PC-3 (cell line): ENCODE measurements at places on chromosomes 1 and 21.

DNA sequence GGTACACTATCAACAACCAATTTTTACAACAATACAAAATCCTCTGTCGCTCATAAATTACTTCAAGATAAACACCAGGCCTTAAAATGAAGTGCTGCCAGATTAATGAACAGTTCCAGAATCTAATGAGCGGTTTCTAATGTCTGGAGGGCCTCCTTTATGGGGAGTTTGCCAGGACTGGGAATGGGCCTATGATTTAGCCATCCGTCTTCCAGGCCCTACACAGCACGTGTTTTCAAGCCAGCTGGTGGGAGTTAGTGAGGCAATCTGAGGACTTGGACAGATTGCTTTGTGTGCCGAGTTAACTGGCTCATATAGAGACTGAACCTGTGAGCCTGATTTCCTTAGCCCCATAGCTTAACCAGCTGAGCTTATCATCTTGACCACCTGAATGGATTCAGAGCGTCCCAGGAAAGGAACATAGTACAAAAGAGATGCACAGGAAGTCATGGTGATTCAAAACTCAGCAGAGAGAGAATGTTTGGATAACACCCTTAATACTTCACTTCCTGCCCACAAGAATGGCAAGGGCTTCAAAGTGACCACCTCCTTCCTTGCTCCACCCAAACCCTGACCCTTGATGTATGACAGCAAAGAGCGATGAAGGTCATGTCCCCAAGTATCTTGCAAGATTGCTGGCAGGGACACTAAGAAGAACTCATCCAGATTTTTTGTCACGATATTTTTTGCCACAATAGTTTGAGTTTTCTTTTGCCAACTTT is 143.5 kb downstream of the SLC30A10 start:
- DNase-seq: no peak

GRCh38 chr1:10830961-10831668 is 34.7 kb upstream of the CASZ1 start:
- DNase-seq: no peak

GRCh38 chr1:179817789-179818188 is 59.8 kb downstream of the TOR1AIP2 start:
- no peak for DNase-seq

- DNase-seq: no peak
Measured at GRCh38 chr21:37424396-37424795, 57.8 kb downstream of the DYRK1A start.

DNA sequence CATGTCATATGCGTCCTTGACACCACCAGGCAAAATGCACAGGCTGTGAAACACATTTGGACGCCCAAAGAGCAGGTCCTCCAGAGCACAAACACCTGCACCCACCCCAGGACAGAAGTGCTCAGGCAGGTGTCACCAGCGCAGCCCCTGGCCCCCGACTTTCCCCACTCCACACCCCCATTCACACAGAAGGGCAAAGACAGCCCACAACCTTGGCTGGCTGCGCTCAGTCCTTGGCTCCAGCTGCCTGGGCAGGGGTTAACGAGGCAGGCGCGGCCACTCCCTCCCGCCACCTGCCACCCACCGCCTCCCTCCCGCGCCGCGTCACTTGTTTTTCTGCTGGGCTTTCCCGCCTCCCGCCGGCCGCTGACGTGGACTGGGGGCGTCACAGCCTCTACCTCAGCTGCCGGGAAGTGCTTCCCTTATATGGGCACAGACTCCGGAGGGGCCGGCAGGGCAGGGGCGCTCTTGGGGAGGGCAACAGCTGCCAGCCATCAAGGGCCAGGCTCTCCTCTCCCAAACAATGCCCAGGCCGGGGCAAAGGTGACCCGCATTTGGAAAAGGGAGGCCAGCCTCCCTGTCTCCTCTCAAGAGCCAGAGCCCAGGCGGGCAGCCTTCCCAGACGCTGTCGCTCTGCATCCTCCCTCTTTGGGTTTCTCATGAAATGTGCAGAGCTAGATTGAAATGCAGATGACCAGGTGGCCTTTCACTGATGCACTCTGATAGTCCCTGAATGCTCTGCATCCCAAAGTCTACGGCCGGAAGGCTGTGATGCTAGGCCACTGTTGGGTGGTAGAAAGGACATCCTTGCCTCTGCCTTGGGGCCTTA is 14.8 kb upstream of the BTG2 start:
- DNase-seq: no peak

- no peak for DNase-seq
Measured at GRCh38 chr1:78913950-78914349, 92.6 kb downstream of the ADGRL4 start.

- DNase-seq: peak; percentile 35
Measured at GRCh38 chr1:183180218-183180617, 5.8 kb upstream of the LAMC2 start.
